Kidney capillary endothelial cell (primary cell): ENCODE measurements at places on chromosomes 2 and 18.

DNA sequence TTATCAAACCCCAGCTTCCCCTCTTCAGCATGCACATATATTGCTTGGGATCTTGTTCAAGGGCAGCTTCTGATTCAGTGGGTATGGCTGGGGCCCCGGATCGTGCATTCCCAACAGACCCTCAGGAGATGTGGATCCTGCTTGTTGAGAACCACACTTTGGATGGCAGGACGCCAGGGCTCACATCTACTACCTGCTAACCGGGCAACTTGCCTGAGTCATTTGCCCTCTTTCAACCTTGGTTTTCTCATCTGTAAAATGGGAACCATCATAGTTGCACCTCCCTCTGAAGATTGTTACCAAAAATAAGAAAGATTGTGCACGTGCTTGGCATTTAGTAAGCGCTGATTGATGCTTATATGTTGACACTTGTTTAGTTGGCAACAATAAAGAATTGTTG lies 154.6 kb downstream of the ACKR3 start:
- DNase-seq, result no peak

- no peak for DNase-seq
Observed at GRCh38 chr18:75429975-75430374, 2.5 kb upstream of the SMIM21 start.

- no peak for DNase-seq
Observed at GRCh38 chr18:39403121-39403520, 1837.5 kb upstream of the CELF4 start.

- DNase-seq, result no peak
Observed at GRCh38 chr2:43127208-43127940, 99.0 kb downstream of the ZFP36L2 start.

- no peak for DNase-seq
Observed at GRCh38 chr2:129918604-129919003, 60.9 kb upstream of the RAB6C start.
